ENCODE measurements at places on chromosomes 16 and 17.

DNA sequence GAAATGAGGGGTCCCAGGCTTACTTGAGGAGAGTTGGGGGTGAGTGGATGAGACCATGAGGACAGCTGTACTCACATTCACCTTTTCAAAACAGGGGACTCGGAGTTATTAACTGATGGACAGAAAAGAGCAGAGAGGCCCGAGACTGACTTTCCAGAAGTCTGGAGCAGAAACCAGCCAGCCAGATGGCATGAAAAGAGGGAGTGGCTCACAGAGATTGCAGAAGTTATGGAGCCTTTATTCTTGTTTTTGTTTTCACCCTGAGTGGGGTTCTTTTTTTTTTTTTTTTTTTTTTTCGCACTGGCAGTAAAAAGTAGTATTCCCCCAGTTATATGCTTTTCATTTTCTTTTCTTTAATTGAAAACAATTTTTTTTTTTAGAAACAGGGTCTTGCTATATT, 18.9 kb downstream of the TVP23A start:
- DNase-seq: no peak

DNA sequence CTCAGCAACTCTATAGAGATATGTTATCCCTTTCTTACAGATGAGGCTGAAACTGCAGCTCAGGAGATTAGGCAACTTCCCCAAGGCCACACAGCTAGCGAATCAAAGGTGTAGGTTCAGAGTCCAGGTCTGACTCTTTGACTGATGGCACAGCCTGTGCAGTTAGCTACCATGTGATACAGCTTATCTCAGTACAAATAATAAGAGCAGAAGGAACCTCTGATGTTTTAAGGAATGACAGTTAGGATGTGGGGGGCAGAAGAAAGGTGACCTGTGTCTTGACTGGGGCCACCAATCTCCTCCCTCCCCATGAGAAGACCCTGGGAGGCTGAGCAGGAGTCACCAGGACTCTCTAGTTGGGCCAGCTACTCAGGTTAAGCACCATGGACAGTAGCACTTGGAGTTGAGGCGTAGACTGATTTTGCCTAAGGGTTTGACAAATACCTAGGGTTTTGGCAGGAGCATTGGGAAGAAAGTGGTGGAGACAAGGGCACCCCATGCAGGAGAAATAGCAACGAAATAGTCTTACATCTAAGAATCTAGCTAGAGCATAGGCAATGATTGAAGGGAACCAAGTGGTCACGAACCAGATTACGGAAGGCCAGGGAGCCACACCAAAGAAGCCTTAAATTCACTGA, 22.8 kb upstream of the ACSM2B start:
- peak; percentile 81 for DNase-seq

DNA sequence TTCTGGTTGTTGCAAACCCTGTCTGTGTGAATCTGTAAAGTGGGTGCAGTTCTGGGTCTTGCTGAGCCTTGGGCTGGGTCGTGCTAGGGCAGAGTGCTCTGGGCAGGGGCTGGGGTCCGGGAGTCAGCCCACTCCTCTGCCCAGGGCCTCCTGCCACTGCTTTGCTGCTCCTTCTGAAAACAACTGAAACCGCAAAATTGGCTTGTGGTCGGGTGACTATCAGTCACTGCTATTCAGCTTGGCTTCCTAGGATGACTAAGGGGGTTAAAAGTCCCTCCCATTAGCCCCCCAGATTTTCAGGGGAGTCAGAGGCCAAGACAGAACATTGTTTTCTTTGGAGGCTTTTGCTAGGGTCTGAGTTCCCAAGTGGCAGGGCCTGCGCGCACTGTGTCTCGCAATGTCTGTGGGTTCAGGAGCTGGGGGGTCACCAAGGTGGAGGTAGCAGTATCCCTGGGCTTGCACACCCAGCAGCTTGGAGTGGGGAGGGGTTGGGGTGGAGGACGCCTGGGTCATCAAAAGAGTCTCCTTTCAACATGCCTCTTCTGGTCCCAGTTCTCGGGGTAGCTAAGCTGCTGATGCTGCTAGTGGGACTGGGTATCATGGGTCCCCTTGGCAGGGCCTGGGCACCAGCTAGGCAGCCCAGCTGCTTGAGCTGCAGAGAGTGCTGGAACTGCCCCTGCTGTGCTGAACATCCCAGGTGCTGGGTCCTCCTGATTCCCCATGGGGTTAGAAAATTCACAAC, 13.5 kb upstream of the TBX21 start:
- DNase-seq: no peak

DNA sequence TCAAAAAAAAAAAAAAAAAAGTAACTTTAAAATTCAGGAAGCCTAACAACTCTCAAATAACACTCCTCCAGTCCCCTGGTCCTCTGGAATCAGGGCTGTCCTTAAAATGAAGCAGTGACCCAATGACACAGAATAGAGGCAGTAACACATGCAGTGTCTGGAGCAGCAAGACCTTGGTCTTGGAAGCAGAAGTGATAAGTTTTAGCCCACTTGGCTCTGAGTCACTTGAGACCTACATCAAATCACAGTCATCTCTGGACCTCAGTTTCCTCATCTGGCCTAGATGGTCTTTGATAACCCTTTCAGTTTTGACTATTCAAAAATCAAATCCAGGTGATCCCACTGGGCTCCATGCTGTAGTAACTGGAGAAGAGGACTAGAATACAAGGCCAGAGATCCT, 39.0 kb downstream of the LYRM1 start:
- DNase-seq: no peak

GRCh38 chr17:44191941-44192496, 5.2 kb downstream of the TMUB2 start:
- no peak for DNase-seq

DNA sequence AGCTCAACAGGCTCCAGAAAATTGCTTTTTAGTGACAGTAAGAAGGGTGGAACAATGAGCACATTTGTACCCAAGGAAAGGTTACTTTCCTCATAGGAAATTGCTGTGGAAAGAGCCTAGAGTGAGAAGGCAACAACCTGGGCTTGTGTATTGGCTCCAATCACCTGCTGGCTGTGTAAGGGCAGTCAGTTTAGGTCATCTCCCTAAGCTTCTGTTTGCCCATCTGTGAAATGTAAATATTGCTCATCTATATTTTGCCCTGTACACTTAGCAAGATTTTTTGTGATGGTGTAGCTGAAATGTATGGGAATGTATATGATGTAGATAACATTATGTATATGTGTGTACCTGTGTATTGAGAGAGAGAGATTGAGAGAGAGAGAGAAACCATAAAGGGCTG, 225.2 kb upstream of the MPHOSPH6 start:
- no peak for DNase-seq

DNA sequence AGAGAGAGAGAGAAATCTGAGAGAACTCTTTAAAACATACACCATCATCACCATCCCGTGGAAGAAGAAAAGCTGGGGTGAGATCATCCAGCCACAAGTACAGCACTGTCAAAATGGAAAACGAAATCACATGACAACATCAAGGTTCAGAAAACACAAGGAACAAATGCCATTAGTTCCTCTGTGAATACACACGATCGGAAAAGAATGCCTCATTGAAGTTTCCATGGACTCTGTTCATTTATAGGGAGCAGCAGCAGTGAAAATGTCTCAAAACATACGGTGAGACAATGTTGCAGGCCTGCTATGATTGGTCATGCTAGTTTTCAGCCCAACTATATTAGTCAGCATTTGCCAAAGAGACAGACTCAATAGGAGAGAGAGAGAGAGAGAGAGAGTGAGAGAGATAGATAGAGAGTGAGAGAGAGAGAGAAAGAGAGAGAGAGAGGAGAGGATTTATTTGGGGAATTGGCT, 4.4 kb downstream of the CFAP97D1 start:
- no peak for DNase-seq

DNA sequence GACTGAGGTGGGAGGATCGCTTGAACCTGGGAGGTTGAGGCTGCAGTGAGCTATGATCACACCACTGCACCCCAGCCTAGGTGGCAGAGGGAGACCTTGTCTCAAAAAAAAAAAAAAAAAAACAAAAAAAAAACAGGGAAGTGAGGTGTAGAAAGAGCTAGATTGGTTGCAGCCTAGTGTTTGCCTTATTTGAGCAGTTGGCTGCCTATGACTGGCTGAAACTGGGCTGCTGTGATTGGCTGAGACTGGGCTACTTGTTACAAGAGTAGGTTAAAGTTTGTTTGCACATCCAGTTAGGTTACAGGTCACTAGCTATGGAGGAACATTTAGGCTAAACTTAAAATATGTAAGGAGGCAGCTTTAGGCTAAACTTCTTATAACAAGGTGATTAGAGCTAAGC, 5.7 kb downstream of the DHRS7B start:
- no peak for DNase-seq

DNA sequence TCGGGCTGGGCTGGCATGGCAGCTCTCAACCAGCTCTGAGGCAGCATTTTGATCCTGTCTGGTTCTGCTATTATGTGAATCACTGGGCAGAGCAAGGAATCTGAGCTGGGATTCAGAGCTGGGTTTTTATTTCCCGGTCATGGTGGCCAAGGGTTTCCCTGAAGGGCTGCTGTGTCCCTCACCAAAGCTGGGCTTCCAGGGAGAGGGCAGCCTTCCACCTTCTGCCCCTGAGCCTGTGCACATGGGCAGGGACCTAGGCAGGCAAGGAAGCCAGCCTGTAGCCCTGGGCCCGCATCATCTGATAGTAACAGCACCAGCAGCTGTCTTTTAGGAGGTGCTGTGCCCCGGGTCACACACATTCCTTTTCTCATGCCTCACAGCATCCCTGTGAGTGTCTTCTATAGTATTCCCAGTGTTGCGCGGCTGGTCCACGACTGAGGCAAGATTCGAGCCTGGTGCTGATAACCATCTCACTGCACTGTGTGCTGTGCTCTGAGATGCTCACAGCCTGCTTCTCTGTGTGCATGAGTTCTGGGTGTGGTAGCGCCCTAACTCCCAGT, 85.3 kb upstream of the PLCG2 start:
- DNase-seq: no peak

DNA sequence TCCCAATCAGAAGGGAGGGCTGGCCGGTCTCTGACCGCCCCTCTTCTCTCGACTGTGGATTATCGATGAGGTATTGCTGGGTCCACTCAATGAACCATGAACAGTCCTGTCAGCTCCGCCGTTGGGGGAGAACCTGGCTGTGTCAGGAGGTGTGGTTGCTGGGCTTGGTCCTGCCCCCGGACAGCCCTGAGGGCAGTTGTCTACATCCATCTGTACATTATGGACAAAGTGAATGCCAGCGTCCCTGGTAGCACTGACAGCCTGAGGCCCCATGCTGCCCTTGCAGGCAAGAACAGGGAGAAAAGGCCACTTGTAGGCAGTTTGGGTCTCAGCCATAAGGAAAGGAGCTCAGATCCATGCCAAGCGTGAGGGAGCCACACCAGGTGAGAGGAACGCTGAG, 38.9 kb downstream of the ST3GAL2 start:
- no peak for DNase-seq

GRCh38 chr17:8060274-8060673, 21.4 kb downstream of the ALOX15B start:
- peak; percentile 77 for DNase-seq

Data from body of pancreas (tissue), 4 donors.